ENCODE measurements at places on chromosomes 11 and 22.
A peak's percentile ranks its signal among the peaks of the same experiment; 100 is the strongest.

DNA sequence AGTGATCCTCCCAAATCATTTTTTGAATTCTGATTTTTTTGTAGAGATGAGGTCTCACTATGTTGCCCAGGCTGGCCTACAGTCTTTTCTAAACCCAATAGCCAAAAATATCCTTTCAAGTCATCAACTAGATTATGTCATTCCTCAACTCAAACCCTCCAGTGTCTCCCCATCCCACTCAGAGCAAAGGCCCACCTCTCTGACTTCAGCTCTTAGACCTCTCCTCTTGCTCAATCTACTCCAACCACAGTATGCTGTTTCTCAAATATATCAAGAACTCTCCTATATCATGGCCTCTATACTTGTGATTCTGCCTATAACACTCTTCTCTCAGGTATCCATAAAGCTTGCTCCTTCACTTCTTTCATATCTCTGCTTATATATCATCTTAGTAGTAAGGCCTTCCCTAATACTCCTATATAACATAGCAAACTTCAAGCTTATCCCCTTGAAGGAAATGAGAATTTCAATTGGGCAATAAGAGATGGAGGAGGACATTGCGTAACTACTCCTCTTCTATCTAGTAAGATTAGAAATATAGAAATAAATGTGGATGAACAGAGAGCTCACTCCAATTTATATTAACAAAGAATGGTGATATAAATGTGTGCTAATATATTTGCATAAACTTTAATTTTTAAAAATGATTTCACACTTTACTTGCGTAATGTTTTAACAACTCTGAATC, 24.5 kb downstream of the DLG2 start:
- no peak for DNase-seq

- DNase-seq, result no peak
Measured at GRCh38 chr11:68181719-68182451, 31.2 kb downstream of the KMT5B start.

GRCh38 chr11:86150847-86151173, 81.9 kb upstream of the PICALM start:
- no peak for DNase-seq

DNA sequence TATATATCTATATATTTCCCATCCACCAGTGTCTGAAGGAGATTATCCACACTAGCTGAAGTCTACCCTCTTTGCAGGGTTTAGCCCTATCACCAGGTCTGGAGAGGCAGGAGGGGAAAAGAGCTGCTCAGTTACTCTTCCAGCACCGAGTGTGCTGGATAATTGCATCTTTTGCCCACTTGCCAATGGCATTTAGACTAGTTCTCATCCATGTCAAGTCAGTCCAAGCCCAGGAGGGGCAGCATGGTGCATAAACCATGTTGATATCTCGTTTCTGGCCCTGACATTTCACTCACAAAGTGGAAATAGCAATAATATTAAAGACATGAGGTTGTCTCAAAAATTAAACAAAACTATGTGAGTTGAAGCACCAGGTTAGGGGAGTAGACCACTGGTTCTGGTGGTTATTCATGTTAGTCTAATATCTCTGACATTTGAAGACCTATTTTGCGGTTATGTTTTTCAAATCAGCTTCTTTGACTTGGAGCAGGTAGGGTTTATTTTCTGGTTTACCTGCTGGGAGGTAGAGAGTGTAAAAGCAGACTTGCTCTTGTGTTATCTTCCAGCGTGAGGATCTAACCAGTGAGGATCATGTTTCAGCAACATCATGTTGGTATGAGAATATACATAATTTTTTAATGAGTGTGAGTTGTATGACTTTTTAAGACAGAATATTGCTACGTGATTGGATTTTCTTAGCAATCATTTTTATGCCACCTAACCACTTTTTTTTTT, 273.2 kb upstream of the KIRREL3 start:
- DNase-seq, result no peak

GRCh38 chr22:47842119-47842518, 1079.7 kb downstream of the TBC1D22A start:
- DNase-seq, result no peak

DNA sequence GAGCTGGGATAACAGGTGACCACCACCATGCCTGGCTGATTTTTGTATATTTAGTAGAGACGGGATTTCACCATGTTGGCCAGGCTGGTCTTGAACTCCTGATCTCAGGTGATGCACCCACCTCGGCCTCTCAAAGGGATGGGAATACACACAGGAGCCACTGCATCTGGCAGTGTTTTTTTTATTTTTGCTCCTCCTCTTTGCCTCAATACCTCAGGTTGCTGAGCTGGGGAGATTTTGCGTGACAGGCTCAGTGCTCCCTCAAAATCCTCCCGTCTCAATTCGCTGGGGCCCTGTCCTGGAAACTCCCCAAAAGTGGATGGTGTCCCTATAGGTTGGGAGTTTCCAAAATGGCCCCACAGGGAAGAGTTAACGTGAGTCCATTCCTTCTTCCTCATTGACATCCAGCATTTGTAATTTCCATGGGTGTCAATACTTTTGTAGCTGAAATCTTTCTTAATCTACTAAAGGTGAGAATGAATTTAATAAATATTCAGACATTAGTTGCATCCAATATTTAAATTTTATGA, 71.8 kb downstream of the GGTLC2 start:
- DNase-seq, result no peak

- peak; percentile 73 for DNase-seq
Measured at GRCh38 chr22:31292236-31292989, at the start of gene PIK3IP1. Gene PIK3IP1 (minus strand): TSS chr22:31292488. CDS start chr22:31292344, 144 bp downstream.

DNA sequence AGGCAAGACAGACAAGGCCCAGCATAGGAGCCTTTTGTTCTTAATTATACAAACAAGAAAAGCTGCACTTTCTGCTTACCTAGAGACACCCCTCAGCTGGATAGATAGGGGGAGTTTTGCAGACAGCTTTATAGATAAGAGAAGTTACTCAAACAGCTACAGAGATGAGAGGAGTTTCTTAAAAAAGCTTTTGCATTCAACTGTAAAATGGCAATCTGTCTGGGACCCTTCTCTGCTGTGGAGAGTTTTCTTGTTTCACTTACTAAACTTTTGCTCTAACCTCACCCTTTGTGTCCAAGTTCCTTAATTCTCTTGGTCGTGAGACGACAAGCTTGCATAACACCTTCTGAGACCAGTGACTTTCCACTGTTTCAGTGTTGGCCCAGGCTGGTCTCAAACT, 103.8 kb upstream of the CHORDC1 start:
- no peak for DNase-seq

DNA sequence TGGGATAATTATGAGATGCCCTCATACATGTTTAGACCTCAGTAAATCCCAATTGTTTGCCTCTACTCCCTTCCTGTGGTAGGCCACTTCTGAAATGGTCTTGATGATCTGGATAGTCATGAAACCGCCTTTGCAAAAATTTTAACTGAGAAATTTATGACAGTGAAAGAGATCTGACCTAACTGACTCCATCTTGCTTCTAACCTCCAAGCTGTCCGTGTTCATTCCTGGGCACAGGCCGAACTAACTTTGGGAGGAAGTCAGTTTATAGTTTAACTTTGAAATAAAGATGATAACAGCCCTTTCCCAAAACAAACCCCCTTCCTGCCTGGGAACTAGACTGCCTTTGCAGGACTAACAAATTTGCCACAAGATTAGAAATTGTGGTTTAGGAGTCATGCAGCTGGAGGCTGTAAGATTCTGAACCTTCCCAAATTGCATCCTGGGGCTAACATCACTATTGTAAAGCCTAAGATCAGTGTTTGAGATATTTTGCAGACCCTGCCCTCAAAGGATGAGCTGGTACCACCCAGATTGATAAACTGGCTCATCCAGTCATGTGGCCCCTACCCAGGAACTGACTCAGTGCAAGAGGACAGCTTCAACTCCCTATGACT, 19.9 kb upstream of the CTR9 start:
- no peak for DNase-seq

DNA sequence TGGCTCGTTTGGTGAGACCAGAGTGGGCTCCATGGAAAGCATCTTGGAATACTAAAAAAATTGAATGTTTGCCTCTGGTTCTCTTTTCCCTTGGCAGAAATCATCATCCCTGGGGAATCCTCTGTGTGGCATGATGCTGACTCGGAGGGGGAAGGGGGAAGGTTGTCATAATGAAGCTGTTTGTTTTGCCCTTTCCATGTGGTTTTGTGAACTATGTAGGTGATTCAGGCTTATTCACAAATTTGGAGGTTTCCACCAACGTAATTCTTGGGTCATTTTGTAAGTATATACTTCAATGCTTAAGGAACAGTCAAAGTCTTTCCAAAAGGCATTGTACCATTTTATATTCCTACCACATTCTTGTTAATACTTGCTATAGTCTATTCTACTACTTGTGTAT, 754.0 kb upstream of the FAT3 start:
- no peak for DNase-seq

DNA sequence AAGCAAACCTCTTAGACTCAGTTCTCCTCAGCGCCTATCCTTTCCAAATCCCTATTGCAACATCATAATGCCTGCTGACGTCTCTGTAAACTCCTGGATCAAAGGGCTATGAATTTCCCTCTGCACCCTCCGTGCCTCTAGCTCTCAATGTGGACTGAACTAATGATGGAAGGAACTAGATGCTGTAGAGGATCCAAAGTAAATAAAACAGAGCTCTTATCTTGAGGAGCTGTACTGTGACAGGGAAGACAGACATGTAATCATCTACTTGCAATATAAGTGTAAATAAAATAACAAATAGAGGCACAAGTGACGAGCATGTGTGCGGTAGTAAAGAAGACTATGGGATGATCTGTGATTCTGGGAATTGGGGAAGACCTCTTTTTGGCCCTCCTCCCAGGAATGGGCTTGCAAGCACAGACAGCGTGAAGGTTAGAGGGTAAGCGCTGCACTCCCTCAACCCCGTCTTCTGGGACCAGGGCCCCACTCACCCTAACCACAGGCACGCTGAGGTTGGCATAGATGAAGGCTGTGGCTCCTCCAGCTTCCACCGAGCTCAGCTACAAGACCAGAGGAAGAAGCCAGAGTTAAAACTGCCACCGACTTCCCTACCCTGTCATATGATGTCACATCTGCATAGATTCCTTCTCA, 42.2 kb downstream of the P4HA3 start:
- no peak for DNase-seq

DNA sequence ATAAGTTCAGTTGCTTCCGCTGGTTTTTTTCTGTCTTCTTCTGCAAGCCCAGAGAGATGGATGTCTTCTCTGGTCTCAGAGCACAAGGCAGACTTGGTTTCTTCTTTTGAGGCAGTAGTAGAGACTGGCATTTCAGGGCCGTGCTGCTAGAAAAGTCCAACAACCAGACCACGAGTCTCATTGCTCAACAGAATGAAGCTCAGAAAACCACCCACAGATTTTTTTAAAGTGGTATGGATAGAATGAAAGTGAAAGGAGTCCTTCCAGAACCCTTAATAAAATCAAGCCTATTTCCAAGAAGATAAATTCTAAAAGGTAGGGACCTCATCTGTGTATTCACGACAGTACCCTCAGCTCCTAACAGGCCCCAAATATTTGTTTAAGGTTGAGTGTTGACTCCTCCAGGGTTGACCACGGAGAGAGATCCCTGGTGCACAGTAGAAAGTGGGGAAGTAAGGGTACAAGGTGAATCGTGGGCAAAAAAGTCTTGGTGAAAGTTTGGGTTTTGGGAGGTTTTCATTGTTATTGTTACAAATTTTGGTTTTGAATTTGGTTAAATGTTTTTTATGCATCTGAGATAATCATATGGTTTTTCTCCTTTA, 43.6 kb upstream of the DDX6 start:
- no peak for DNase-seq

GRCh38 chr11:69905611-69906452, 86.6 kb upstream of the FGF3 start:
- no peak for DNase-seq

- DNase-seq, result no peak
Measured at GRCh38 chr11:112318184-112318591, 57.5 kb upstream of the PLET1 start.

DNA sequence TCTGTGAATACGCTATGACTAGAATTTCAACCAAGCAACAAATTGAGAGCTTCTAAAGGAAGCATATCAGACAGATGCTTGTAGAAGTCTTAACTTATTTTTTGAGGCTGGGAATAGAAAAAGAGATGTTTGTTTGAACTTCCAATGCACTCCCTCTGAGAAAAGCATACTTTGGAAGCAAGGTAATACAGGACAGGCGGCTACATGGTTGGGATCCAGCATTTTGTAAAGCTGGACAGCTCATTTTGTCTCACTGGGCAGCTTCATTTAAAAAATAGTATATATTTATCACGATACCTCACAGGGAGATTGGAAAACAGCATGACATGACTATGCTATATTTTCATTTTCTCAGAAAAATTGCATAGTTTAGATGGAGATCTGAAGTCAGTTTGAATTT, 821.3 kb upstream of the API5 start:
- DNase-seq, result no peak
